ENCODE measurements at places on chromosomes 5 and 9.

GRCh38 chr9:136671646-136672430 is 9.1 kb downstream of the EGFL7 start:
- DNase-seq: no peak

GRCh38 chr9:84374516-84374915 is 34.0 kb upstream of the SLC28A3 start:
- no peak for DNase-seq

DNA sequence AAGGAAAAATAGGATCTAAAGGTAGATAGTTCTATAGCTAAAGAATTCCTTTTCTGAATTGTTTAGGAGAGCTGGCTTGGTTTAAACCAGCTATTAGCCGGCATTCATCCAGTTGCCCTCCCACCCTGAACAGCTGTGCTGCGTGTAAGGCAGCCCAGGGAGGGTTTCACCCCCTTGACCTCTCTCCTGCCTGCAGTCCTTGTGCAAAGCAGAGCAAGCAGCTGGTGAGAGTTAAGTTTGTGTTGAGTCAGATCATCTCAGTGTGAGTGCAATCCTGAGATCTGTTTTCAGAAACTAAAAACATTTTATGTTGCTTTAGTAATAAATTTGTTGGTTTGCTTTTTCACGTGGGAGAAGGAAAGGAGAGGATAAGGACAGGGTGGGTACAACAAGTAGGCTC is 13.0 kb downstream of the SLC25A25 start:
- no peak for DNase-seq

DNA sequence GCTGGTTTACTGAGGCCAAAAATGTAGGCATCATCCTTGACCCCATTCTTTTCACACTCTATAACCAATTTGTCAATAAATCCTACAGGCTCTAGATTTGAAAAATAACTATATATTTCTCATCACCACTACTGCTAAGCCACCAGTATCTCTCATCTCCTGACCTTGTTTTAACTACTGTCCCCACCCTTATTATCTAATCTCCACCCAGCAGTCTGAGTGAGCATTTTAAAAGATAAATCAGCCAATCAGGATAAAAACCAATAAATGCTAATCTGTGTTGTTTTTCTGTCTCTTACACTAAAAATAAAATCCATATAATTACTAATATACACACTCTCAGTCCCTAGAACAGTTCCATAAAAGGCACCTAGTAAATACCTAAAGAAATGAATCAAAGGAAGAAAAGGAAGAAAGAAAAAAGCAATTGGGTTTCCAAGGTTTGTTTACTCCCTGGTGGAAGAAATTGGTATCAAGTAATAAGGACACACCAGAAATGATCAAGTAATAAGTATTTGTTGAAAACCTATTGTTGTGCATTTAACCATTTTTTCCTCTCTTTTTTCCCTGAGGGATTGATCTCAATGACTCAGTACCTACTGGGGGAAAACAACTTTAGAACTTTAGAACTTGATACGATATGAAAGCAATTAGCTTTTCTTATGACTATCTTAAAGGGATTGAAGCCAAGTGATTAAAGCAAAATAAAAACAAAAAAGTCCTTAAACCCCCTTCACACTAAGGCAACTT is 19.3 kb downstream of the MRPS27 start:
- no peak for DNase-seq

DNA sequence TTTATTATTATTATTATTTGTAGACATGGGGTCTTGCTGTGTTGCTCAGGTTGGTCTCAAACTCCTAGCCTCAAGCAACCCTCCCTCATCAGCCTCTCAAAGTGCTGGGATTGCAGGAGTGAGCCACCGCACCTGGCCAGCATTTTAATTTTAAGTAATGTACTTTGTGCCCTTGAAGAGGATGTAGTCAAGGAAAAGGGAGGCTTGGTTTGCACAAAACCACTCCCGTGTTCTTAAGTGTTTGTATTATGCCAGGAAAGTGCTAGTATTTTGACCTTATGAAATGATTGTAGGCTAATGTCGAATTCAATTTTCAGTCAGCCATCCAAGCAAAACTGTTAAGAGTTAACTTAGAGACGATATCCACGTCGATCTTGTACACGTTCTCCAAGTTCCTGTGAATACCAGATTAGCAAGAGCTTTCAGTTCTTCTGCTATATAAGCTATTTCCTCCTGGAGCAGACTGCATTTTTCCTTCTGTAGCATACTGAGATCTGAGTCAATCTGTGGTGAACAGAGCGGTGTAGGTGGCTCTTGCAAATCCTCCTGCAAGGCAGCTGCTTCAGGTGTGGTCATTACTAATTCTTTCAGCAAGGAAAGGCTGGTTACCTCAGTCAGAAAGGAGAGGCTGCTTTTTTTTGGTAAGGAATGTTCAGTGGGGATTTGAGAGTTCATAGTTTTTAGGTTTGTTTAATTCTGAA is 23.7 kb downstream of the CCDC171 start:
- DNase-seq: no peak

DNA sequence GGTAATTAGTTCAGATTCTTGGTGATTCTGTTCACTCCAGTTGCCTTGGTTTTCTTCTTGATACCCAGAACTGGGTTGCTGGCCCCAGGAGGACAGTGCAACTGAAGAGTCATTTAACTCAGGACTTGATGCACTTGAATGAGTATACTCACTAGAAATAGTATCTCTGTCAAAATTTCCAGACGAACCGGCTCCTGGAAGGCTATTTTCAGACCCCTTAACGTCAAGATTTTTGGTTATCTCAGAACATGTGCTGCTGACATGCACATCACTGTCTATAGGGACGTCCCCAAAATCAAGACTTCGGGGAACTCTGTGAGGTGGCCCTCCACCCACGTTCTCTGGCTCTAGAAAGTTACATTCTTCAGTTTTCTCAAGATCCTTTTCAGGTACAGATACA is 56.7 kb upstream of the PCA3 start:
- no peak for DNase-seq

GRCh38 chr5:122376250-122376649 is 64.2 kb downstream of the SNCAIP start:
- no peak for DNase-seq
